ENCODE measurements at places on chromosomes 7 and 10.

DNA sequence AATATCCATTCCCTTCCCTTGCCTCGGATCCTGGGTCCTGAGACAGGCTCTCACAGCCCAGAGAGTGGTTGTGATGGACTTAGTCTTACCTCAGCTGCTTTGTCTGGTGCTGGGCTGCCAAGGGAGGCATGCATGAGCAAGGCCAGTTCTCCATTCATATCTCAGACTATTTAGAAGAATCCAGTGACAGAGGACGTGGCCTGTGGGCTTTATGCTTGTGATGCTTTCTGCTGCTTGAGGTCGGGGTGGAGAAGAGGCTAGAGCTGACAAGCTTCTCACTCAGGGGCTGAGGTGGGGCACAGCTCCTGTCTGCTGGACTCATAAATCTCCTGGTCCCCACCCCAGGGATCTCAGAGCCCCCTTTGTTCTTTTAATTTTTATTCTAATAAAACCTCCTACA is 66.8 kb downstream of the DNAJC12 start:
- DNase-seq = no peak

DNA sequence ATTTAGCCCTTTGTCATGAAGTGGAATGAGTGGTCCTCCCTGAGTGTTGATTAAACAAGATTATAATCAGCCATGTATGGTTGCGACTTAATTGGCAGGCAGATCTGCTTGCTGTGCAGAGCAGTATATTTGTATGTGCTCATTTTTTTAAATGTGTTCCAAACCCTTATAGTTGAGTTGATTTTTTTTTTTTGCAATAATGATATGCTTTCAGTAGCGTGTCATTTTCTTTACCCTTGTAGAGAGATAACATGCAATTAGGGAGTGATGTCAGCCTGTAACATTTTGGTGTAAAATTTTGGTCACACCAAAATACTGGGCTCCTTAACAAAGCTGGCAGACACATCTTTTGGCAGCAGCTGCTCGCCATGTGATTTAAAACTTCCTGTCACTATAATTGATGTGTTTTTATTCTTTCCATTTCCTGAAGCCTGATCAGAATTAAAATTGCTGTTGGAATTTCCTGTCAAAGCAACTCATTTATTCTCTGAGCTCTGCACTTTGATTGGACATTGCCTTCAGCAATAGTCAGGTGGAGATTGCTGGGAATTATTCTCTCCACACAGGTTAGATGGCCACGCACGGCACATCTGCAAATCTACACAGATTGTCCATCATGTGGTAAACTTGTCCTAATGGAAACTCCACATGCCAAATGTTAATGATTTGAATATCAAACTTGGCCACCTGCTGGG is 125.3 kb downstream of the DYNC1I1 start:
- DNase-seq = no peak

DNA sequence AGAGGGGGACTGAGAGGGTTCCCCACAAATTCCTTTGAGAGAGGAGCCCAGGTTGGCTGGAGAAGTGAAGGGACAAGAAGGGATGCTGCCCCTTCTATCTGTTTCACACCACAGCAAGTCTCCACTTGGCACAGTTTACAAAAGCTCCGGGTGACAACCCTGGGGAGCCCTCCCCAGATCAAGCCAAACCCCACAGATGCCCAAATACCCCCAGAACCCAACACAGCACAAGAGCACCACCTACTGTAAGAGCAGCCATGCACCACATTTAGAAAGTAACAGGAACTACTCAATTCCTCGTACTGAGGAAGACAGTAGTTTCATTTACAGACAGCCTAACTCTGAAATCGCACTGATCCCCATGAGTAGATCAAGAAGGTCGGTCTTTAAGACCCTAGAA is 67.8 kb upstream of the ATP6V0A4 start:
- no peak for DNase-seq

DNA sequence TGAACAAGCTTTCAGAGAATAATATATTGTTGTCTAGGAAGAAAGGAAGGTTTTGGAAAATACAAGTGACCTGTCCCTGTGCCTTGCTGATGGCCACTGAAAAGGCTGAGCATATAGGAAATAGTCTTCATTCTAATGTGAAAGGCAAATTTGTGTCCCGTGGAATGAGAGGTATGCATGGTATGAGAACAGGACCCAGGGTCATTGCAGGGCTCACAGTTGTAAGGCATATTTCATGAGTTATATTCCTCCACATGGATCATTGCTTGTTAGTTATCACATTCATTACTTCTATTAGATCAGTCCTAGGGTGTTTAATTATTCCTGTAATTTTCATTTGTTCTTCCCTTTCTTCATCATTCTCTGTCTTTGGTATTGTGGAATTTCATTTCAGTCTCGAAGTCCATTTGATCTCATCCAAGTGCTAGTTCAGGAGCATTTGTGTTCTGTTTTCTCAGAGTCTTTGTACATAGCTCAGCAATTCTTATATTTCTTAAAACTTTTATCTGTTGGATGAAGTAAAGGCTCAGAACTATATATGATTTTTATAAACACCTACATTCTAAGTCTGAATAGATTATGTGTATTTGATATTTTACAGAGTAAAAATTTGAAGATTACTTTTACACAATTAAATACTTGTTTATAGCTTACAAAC is 39.4 kb upstream of the ARHGAP21 start:
- DNase-seq = no peak

DNA sequence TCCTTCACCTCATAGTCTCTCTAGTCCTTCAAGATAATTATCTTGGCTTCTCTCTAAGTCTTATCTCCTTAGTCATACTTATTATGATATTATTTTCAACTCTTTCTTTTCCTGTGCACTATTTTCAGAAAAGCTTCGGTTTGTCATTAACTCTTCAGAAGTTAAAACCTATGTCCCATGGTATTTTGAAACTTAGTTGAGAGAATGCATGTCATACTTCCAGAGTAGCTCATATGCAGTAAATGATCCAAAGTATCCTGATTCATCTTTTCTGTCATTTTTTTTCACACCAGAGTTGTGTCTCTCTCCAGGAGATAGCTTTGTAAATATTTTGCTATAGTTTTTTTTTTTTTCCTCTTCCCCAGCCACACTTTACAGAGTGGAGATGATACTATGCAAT is 1008.6 kb downstream of the NRG3 start:
- DNase-seq = no peak

- no peak for DNase-seq
Observed at GRCh38 chr7:28623863-28624262, 211.5 kb downstream of the CREB5 start.

DNA sequence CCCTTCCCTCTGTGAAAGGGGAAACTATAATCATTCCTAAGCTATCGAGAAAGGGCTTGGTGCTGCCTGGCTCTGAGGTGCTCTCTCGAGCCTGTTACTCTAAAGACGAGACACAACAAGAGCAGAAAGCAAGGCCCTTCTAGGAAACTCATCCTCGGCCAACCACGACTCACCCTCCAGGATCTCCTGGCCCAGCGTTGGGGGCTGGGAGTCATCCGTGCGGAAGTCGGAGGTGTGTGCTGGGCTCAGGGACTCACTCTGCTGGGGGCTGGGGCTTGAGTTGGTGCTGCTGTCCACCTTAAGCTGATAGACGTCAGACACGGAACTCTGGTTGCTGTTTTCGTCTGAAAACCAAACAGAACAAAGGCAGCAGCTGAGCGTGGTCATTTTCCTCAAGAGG is 17.6 kb upstream of the BAZ1B start:
- no peak for DNase-seq

DNA sequence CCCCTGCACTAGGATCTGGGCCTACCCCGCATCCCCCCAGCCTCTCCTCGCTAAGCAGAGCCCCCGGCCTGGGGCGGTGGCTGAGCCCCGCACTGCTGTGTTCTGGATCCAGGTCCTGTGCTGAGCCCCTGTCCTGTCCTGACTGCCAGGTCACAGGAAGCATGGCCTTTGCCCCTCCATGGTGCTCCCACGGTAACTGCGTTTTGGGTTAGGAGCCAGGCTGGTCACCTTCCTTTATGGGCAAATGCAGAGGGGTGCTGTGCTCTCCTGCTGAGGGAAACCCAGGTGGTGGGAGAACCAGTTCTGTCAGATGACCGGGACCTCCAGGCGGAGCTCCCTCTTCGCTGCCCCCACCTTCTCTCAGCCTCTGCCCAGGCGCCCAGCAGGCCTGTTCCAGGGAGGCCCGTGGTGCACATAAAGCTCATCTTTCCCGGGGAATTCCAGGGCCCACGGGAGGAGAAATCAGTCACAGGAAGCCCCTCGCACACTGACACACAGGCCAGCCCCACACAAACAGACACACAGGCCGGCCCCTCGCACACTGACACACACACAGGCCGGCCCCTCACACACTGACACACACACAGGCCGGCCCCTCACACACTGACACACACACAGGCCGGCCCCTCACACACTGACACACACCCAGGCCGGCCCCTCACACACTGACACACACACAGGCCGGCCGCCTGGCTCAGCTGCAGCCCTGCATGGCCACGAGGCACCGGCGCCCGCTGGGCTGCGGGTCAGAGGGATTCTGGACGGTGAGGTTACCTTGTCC is 75.6 kb downstream of the CFAP46 start:
- no peak for DNase-seq

DNA sequence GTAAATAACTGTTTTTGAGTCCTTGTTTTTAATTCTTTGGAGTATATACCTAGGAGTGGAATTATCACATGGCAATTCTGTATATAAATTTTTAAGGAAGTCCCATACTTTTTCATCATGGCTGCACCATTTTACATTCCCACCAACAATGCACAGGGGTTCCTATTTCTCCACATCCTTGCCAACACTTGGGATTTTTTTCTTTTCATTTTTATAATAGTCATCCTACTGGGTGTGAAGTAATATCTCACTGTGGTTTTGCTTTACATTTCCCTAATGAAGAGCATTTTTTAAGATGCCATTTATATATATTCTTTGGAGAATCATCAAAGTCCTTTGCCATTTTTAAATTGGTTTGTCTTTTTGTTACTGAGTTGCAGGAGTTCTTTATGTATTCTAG is 89.7 kb downstream of the ARID5B start:
- no peak for DNase-seq

- no peak for DNase-seq
Observed at GRCh38 chr7:16421333-16422102, at the start of gene CRPPA. TSS of gene CRPPA (minus strand) at chr7:16421538. CDS start at chr7:16421322, 216 bp downstream.

GRCh38 chr7:143283381-143283780 is 1.4 kb upstream of the TMEM139 start:
- no peak for DNase-seq
